ENCODE measurements at places on chromosomes 2 and 18. TPM values are rescaled to one million over a fixed set of nuclear protein-coding genes. Genes with fewer than 3 reads are reported as not detected.

Gene MBD5
- 84.3 TPM for total RNA-seq

DNA sequence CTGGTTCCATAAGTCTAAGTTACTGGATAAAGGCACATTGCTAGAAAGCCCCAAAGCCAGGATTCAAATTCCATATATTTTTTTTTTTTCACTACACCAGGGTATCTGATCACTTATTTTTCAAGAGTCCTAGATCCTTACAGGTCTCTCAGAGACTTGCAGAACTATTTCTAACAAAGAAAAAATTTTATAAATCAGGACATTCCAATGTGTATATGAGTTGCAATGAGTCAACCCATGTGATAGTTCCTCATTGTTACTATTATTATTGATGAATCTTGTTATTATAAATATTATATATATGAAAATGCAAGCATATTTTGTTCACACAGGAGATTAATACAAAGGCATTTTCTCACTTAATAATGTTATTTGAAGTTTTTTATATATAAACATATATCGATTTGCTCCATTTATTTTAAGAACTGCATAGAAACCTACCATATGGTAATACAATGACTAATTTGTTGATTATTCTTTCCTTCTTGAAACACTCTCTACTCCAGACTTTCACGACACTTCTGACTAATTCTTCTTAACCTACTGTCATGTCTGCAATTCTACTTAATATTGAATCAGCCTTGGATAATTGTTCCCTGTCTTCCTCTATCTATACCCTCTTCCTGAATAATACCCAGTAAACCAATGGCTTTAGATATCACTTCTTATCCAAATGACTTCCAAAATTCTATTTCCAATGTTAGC is 968.4 kb upstream of the NRXN1 start:
- no peak overlapping the region for H3K27ac ChIP-seq
- no peaks in the 10 kb centered on the region for H3K4me1 ChIP-seq
- no peaks in the 10 kb centered on the region for H3K27me3 ChIP-seq
- H3K36me3 ChIP-seq, result no peaks in the 10 kb centered on the region
- H3K4me3 ChIP-seq, result no peak overlapping the region

DNA sequence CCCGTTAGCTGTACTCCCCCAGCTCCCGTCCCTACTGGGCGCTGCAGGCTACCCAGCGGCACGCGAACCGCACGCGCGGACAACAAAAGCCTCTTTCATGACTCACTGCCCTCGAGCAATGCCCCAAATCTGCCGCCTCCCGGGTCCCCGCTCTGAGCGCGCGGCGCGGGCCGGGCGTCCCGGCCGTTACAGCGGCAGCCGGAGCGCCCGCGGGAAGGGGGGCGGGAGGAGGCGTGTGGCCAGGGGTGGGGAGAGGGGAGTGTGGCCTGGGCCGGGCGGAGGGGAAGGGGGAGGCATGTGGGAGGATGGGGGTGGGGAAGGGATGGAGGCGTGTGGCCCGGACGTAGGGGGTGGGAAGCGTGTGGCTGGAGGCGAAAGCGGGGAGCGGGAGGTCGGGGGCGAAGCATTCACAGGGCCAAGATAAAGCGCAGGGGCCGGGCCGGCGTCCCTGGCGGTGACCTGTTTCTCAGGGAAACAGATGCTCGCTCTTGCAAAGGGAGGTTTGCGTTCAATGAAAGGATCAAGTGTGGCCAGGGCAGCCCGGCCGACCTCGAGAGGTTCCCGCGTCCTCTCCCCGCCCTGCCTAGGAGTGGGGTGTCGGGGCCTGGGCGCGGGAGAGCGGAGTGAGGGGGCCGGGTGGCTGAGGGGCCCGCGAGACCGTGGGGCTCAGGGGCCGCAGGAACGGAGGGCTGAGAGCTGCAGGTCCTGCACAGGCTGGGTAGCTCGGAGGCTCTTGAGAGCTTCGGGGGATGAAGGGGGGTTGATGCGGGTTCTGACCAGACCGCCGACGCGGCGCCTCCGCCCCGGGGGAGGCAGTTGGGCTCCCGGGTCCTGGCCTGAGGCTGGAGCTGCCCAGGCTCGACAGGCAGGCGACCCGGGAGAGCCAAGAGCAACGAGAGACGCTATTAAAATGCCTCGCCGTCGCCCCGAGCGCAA is 3.5 kb upstream of the NEUROD1 start:
- H3K4me1 ChIP-seq, result peaks cover 12% of the 10 kb centered on the region
- no peaks in the 10 kb centered on the region for H3K36me3 ChIP-seq
- no peak overlapping the region for H3K4me3 ChIP-seq
- no peak for DNase-seq
- no peak overlapping the region for H3K27ac ChIP-seq

Gene L3MBTL4
- 19.4 TPM for total RNA-seq

DNA sequence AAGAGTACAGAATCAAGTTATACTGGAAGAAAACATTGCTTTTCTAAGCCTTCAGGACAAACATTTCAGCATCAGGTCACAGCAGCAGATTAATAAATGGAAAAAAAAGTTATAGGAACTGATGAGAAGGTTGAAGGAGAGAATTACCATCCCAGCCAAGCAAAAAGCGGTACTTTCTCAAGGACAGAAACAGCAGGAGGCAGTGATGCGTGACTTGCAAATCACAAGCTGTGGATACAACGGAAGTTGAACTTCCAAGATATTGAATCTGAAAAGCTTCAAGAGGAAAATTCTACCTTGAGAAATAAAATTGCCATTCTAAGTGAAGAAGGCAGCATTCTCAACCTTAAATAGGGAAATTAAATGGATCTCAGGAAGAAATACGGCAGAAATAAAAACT is 18.5 kb upstream of the SERPINB12 start:
- H3K4me1 ChIP-seq, result no peaks in the 10 kb centered on the region
- no peaks in the 10 kb centered on the region for H3K36me3 ChIP-seq
- no peak overlapping the region for H3K4me3 ChIP-seq
- peak; percentile 41 for DNase-seq
- H3K27me3 ChIP-seq, result no peaks in the 10 kb centered on the region

DNA sequence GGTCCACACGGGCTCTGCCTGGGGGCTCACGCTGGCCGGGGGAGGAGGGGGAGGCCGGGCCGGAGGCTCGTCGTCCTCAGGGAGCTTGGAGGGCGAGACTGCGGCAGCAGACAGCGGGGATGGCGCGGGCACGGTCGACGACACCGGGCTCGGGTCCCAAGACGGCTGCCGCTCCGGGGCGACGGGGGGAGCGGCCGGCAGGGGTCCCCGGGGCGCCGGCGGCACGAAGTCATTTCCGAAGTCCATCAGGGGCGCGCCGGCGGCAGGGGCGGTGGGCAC is 491 bp downstream of the RTN4 start:
- H3K36me3 ChIP-seq, result no peaks in the 10 kb centered on the region
- H3K27me3 ChIP-seq, result no peaks in the 10 kb centered on the region
- H3K27ac ChIP-seq, result peak overlapping the region; percentile 98
- H3K4me3 ChIP-seq, result peak overlapping the region; percentile 88
- peaks cover 21% of the 10 kb centered on the region for H3K4me1 ChIP-seq
- no peak for DNase-seq

Gene NOSTRIN
- 48.1 TPM for total RNA-seq

Gene LRP1B
- 53.0 TPM for total RNA-seq

Gene MOGAT1
- total RNA-seq, result not detected

DNA sequence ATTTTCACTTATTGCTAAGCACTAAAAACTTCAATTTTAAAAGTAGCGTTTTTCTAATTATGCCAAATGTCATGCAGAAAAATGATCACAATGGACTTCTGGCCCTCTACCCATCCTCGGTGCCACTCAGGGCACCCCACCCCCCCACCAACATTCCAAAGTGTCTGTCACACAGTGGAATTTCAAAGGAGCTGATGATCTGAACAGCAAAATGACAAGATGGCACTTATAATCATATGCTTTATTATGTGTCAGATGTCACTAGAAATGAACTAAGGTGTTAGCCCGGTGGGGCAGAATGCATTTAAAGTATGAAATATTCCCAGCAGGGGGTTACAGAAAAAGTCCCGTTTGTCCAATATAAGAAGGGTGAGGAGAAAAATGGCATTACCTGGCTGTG is 360.7 kb upstream of the RAB12 start:
- no peak overlapping the region for H3K4me3 ChIP-seq
- no peaks in the 10 kb centered on the region for H3K27me3 ChIP-seq
- no peaks in the 10 kb centered on the region for H3K36me3 ChIP-seq
- H3K27ac ChIP-seq, result no peak overlapping the region
- no peak for DNase-seq

Gene ATP8B1
- 71.8 TPM for total RNA-seq

GRCh38 chr2:157194097-157194688 is 63.3 kb upstream of the GALNT5 start:
- H3K27me3 ChIP-seq, result no peaks in the 10 kb centered on the region
- H3K4me3 ChIP-seq, result no peak overlapping the region
- DNase-seq, result peak; percentile 2
- no peaks in the 10 kb centered on the region for H3K4me1 ChIP-seq
- no peaks in the 10 kb centered on the region for H3K36me3 ChIP-seq
- no peak overlapping the region for H3K27ac ChIP-seq

GRCh38 chr2:126399001-126399400 is 257.0 kb upstream of the GYPC start:
- DNase-seq, result no peak
- H3K27me3 ChIP-seq, result no peaks in the 10 kb centered on the region
- no peaks in the 10 kb centered on the region for H3K4me1 ChIP-seq
- no peak overlapping the region for H3K27ac ChIP-seq
- no peak overlapping the region for H3K4me3 ChIP-seq
- no peaks in the 10 kb centered on the region for H3K36me3 ChIP-seq

Gene BMPR2
- 50.1 TPM for total RNA-seq

Gene GDF7
- under 0.01 TPM for total RNA-seq

Gene SLC14A1
- total RNA-seq, result 10.9 TPM

DNA sequence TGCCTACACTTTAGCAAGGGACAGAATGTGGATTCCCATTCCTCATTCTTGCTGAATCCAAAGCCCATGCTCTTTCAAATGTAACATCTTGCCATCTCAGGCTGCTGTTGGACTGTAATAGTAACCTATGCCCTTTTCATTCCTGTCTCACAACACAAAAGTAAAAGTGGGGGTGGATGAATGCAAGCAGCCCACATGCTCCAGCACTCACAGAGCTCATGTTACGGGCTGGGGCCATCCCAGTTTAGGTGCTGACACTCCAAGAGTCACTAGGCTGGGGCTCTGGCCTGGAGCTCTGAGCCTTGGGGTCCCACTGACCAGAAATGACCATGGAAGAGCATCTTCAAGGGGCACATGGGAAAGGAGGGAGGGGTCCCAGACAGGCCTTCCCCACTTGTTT is 47.6 kb downstream of the CCBE1 start:
- H3K36me3 ChIP-seq, result no peaks in the 10 kb centered on the region
- H3K4me1 ChIP-seq, result no peaks in the 10 kb centered on the region
- no peak for DNase-seq
- no peak overlapping the region for H3K4me3 ChIP-seq
- no peaks in the 10 kb centered on the region for H3K27me3 ChIP-seq
- no peak overlapping the region for H3K27ac ChIP-seq

DNA sequence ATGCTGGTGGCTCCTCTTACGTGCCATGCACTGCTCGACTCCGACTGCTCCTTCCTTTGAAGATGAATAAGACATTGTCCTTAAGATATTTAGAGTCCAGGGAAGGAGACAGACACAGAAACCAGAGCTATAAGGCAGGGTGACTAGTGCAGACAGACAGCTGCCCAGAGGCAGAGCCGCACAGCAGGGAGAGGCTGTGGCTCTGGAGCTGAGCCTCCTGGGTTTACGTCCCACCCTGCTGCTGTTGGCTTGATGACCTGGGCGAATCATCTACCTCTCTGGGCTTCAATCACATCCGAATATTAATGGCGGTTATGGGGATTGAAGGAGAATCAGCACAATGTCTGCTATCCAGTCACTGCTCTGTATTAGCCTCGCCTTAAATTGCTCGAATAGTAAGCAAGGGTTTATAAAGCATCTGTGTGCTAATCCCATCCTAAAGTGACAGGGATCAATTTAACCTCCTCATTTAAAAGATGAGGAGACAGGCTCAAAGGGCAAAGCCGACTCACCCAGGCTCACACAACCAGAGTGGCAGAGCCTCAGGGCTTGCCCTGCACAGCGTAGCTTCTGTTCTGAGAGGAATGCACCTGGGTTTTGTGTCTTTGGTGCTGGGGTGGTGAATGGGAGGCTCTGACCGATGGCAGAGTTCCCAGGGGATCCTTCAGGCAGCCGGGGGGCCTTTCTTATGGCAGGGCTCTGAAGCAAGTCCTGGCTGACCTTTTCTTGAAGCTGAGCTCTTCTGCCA is 284.1 kb downstream of the MYCN start:
- H3K27me3 ChIP-seq, result no peaks in the 10 kb centered on the region
- no peaks in the 10 kb centered on the region for H3K36me3 ChIP-seq
- no peak overlapping the region for H3K27ac ChIP-seq

GRCh38 chr2:192190474-192190873 is 4.3 kb downstream of the TMEFF2 start:
- H3K4me1 ChIP-seq, result peaks cover 16% of the 10 kb centered on the region
- H3K27ac ChIP-seq, result no peak overlapping the region
- no peak overlapping the region for H3K4me3 ChIP-seq
- peaks cover 17% of the 10 kb centered on the region for H3K27me3 ChIP-seq
- DNase-seq, result no peak
- no peaks in the 10 kb centered on the region for H3K36me3 ChIP-seq

DNA sequence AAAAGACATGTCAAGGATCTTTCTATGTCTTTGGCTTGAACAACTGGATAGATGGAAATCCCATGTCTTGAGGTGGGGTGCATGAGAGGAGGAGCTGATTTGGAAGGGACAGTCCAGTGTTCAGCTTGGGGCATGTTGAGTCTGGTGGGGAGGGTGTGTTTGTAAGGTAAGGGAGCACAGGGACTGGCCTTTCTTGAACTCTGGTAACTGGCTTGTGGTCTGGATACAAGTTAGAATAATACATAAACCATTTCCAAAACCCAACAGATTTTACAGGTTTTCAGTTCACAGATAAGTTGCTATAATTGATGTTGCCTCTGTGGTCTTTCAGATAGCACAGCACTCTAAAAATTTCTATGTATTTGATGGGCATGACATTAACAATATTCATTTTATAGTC is 24.2 kb downstream of the RHBDD1 start:
- H3K4me1 ChIP-seq, result peaks cover 10% of the 10 kb centered on the region
- no peak for DNase-seq
- H3K27ac ChIP-seq, result no peak overlapping the region
- no peaks in the 10 kb centered on the region for H3K36me3 ChIP-seq
- no peak overlapping the region for H3K4me3 ChIP-seq

Gene CAVIN2
- 86.2 TPM for total RNA-seq

Gene CPO
- total RNA-seq, result not detected

- no peak for DNase-seq
- no peaks in the 10 kb centered on the region for H3K4me1 ChIP-seq
- no peak overlapping the region for H3K4me3 ChIP-seq
- H3K27ac ChIP-seq, result no peak overlapping the region
- H3K36me3 ChIP-seq, result no peaks in the 10 kb centered on the region
- H3K27me3 ChIP-seq, result no peaks in the 10 kb centered on the region
These were observed 685.4 kb upstream of the CELF4 start for GRCh38 chr18:38250971-38251370.

DNA sequence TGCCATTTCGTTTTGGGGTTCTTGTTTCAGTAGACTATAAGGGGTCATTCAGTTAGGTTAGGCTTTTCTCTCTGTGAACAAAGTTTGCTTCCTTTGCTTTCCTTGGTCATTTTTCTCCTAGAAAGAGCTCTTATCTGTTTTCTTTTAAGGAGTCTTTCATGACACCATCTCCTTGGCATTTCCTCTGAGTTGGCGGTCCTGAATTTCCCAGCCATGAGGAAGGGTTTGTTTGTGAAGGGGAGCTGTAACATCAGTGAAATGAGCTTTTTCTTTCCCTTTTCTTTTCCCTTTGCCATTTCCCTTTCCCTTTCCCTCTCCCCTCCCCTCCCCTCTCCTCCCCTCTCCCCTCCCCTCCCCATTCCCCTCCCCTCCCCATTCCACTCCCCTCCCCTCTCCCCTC is 61.7 kb downstream of the MAP4K4 start:
- H3K27me3 ChIP-seq, result no peaks in the 10 kb centered on the region
- H3K4me3 ChIP-seq, result no peak overlapping the region
- H3K4me1 ChIP-seq, result peaks cover 22% of the 10 kb centered on the region
- H3K27ac ChIP-seq, result no peak overlapping the region
- H3K36me3 ChIP-seq, result no peaks in the 10 kb centered on the region
- DNase-seq, result no peak

Measured in thyroid gland (tissue), 4 donors.